ENCODE measurements at places on chromosomes 12 and 14. TPM values are rescaled to one million over a fixed set of nuclear protein-coding genes. Genes with fewer than 3 reads are reported as not detected.

The STYK1 gene
- 2.0 TPM for total RNA-seq

The ABCD4 gene
- total RNA-seq, result 32.4 TPM

The TMEM132D gene
- total RNA-seq, result not detected

The LRP6 gene
- 31.4 TPM for total RNA-seq

The SLC10A1 gene
- total RNA-seq, result not detected

The SRRM4 gene
- total RNA-seq, result 0.03 TPM

The KMT2D gene
- 73.5 TPM for total RNA-seq

The FAM181A gene
- total RNA-seq, result not detected

- no peak for DNase-seq
Measured at GRCh38 chr12:122486805-122487426, 13.8 kb downstream of the ZCCHC8 start.

- no peak for DNase-seq
Measured at GRCh38 chr14:103848175-103849077, 1.1 kb upstream of the PPP1R13B start.

DNA sequence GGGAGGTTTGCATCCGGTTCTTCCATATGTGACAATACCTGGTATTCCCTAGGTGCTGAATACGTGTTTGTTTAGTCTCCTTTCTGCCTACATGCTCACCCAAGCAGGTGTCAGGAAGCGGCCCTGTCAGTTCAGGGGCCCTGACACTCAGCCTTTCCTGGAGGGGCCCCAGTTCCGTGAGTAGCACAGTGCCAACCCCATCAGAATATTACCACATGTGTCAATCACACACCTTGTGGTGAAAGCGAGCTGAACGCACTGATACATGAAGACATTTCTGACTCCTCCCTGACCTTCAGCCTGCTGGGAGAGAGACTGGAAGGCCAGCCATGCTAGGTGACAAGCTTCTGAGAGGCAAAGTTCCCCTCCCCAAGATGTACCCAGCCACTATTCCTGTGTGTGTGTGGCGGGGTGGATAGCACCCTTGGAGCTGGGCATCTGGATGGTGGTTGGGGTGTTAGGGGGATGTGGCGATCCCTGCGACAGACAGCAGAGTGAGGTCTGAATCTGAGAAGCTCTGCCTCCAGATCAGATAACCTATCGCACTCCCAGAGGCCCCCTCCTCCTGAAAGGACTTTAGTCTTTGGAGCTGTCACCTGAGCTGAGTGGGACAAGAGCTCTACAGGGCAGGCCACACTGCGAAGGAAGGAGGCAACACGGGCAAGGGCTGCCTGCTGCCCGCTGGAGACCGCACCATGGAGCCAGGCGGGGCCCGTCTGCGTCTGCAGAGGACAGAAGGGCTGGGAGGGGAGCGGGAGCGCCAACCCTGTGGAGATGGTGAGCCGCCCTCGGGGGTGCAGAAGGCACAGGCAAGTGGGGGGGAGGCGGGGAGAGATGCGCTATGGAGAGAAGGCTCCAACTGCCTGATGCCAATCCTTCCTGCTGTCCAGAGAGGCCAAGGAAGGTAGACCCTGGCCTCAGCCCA, at the start of gene SOAT2:
Gene SOAT2 (plus strand): TSS at position 604 of the 925 bp plus-strand sequence. CDS start 92 bp downstream, at position 696.
- peak; percentile 84 for DNase-seq

- DNase-seq, result peak; percentile 82
Measured at GRCh38 chr12:31234955-31235867, 90.7 kb downstream of the SINHCAF start.

GRCh38 chr12:122473543-122474323, 27.0 kb downstream of the ZCCHC8 start:
- peak; percentile 39 for DNase-seq

DNA sequence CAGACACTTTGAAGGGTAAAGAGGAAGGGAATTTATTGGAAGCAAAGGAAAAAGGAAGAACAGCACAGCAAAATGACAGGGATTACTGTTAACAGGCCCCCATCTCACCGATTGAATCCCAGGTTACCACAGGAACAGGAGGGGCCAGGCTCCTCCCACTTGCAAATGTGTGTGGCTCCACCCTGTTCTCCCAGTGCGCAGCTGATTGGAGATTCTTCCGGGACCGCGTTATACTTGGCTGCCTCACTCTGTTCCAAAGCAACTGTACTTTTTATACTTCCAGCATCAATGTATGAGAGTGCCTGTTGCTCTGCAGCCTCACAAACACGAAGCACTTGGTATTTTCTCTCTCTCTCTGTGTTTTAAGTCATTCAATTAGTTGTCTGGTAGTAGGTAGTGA, 273.6 kb upstream of the MDGA2 start:
- DNase-seq, result no peak

DNA sequence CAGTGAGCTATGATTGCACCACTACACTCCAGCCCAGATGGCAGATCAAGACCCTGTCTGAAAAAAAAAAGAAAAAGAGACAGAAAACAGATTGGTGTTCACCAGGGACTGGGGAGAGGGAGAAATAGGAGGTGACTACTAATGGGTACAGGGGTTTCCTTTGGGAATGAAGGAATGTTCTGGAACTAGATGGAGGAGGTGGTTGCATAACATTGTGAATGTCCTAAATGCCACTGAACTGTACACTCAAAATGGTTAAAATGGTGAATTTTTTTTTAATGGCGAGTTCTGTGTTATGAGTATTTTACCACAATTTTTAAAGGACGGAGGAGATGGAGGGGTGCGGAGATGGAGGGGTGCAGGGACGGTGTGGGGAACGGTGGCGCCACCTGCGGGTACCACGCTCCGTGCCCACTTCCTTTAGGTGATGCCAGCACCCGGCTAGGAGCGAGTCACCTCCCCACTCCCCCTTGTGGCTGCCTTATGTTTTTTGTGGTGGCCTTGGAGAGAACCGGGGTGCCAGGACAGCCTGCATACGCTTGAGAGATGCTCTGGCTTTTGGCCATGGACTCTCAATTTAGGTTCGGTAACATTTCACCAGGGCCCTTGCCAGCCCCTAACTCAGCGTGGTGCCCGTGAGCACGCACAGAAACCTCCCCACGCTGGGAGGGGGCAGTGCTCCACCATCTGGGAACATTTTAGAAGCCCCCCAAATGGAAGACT, 16.1 kb downstream of the UBC start:
- no peak for DNase-seq

DNA sequence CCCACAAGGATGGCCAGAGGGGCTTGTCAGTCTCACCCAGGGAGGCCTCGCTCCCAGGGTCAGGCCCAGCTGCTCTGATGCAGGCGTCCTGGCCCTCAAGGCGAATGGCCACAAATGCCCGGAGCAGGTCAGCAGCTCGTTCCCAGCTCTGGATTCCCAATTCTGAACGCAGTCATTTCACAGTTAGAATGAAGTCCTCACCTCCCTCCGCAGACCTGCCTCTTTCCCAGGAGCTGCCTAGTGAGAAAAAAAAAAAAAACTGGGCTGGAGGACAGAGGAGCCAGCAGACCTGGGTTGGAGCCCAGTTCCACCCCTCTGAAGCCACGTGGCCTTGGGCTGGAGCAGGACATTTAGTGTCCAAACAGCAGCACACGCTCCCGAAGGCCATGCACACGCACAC, 62.2 kb upstream of the DIO3 start:
- no peak for DNase-seq

DNA sequence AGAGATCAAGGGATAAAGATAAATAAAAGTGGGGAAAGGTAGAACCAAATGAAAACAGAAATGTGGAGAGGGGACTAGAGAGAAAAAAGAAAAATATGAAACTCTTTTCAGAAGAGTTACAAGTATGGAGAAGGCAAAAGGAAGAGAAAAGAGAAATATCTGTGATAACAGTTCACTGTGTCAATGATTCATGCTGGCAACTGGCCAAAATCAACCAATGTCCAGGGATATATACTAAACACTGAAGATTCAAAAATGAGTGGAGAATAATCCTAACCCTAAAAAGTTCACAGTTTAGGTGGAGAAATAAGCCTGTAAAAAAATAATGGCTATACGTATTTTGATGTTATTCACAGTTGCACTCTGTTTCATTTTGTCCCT, 372.3 kb upstream of the KITLG start:
- DNase-seq, result no peak

DNA sequence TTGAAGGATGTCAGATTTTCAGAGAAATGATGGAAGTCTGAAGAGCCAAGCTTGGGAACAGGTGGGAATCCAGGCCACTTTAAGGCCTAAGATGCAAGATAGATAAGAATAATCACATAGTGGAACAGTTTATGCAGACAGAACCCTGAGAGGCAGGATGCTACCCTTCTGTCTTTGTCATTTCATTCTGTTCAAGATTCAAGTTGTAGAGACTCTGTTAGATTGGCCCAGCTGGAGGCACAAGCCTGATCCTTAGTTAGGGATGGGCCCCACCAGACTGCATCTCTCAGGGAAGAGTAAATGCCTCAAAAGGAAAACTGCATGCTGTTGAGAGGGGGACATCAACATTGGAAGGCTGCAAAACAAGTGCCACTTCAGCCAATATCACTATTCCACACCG, 287.0 kb downstream of the PCNX1 start:
- no peak for DNase-seq

- DNase-seq, result no peak
Measured at GRCh38 chr12:71626768-71627167, 36.9 kb downstream of the ZFC3H1 start.
